ENCODE measurements at places on chromosomes 13 and 19. TPM values are rescaled to one million over a fixed set of nuclear protein-coding genes. Genes with fewer than 3 reads are reported as not detected.

CERS4 gene
- total RNA-seq: 141 TPM

BRCA2 gene
- total RNA-seq: 0.98 TPM

COL4A2 gene
- 107 TPM for total RNA-seq

GRAMD1A gene
- 30.6 TPM for total RNA-seq

EXOC3L2 gene
- total RNA-seq: 0.44 TPM

CBY2 gene
- total RNA-seq: not detected

CACNG7 gene
- not detected for total RNA-seq

SBSN gene
- total RNA-seq: not detected

FDX2 gene
- 19.9 TPM for total RNA-seq

KBTBD6 gene
- 10.0 TPM for total RNA-seq

RNF225 gene
- not detected for total RNA-seq

KHSRP gene
- 76.1 TPM for total RNA-seq

RFPL4A gene
- not detected for total RNA-seq

SOX1 gene
- total RNA-seq: not detected

PABPC3 gene
- total RNA-seq: not detected

MRPS31 gene
- total RNA-seq: 15.8 TPM

HIPK4 gene
- total RNA-seq: 0.33 TPM

WDR88 gene
- total RNA-seq: not detected

MEDAG gene
- total RNA-seq: 95.4 TPM

ZNF737 gene
- total RNA-seq: 64.1 TPM

DACT3 gene
- total RNA-seq: 1.9 TPM

PVR gene
- total RNA-seq: 8.5 TPM

ZNF256 gene
- total RNA-seq: 7.5 TPM

ZNF628 gene
- 4.4 TPM for total RNA-seq
